Posterior vena cava (tissue), 2 donors: ENCODE measurements at places on chromosomes 13 and 19. TPM values are rescaled to one million over a fixed set of nuclear protein-coding genes. Genes with fewer than 3 reads are reported as not detected.

CFAP97D2 gene
- not detected for total RNA-seq

SIGLEC14 gene
- 10.3 TPM for total RNA-seq

GPR183 gene
- 14.7 TPM for total RNA-seq

CDC42EP5 gene
- 24.8 TPM for total RNA-seq
